Stimulated activated CD8-positive, alpha-beta memory T cell treated with anti-CD3 and anti-CD28 coated beads, Interleukin-7, amount 100 ng/mL, for 24 hours (primary cell): ENCODE measurements at places on chromosomes 3 and 15.

GRCh38 chr3:66237552-66237951 is 16.8 kb downstream of the SLC25A26 start:
- DNase-seq, result no peak

- no peak for DNase-seq
These were observed 43.8 kb upstream of the B3GALNT1 start for GRCh38 chr3:161148832-161149475.

DNA sequence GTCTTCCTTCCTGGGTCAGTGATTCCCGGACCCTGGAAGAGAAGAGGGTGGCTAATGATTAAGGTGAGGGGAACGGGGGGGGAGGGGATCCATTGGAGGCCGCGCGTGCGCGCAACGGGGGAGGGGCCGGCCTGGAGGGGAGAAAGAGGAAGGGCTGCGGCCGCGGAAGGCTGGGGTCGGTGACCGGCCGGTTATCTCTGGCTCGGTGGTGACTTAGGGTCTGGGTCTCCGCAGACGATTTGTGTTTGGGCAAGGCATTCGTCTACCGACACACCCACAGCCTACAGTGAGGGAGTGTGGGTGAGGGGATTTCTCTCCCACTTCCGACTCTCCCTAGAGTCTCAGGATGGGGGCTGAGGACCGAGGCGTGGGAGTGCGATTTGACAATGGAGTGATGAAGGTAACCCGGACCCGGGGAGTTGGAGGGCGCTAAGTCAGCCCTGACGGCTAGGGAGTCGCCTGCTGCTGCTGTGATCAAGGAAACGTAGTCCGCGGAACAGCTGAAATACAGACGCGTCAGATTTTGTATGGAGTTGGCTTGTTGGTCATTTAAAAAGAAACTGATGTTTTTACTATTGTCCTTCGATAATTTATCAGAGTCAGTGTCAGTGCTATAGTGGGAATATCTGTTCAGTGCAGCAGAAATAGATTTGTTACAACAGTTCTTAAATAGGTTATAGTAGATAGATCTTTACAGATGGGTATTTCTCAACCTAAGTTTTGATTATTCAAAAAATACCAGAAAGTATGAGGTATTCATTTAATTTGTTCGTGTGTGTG is 733 bp downstream of the RNF111 start:
- peak; percentile 43 for DNase-seq

DNA sequence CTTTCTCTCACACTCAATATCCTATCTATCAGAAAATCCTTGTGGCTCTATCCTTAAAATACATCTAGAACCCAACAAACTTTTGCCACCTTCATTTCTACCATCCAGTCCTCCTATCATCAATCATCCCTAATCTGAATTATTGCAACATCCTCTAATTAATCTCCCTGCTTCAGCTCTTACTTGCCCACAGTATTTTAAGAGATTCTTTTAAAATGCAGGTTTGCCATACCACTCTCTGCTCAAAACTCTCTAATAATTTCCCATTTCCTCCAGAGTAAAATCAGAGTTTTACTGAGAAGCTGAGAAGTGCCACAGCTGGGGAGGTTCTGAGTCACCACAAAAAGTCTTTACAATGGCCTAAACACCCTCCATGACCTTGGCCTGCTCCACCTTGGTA is 234.3 kb upstream of the ZPLD1 start:
- no peak for DNase-seq

- DNase-seq, result no peak
These were observed 138.1 kb downstream of the TMCO5A start for GRCh38 chr15:38072348-38073177.

GRCh38 chr3:137217733-137218132 is 259.9 kb downstream of the IL20RB start:
- no peak for DNase-seq

DNA sequence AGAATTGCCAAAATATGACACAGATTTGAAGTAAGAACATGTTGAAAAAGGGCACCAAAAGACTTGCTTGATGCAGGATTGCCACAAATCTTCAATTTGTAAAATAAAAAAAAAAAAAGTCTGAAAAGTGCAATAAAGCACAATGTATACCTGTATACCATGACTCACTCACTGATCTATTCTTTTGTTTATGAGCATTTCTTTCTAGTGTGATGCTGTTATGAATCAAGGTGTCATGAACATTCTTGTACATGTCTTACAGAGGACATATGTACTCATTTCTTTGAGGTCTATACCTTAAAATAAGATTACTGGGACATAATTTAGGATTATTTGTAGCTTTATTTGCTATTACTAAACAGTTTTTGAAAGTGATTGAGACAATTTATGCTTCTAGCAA is 464.9 kb upstream of the RBMS3 start:
- DNase-seq, result no peak

GRCh38 chr15:45637552-45638033 is 2.8 kb downstream of the SQOR start:
- peak; percentile 13 for DNase-seq

DNA sequence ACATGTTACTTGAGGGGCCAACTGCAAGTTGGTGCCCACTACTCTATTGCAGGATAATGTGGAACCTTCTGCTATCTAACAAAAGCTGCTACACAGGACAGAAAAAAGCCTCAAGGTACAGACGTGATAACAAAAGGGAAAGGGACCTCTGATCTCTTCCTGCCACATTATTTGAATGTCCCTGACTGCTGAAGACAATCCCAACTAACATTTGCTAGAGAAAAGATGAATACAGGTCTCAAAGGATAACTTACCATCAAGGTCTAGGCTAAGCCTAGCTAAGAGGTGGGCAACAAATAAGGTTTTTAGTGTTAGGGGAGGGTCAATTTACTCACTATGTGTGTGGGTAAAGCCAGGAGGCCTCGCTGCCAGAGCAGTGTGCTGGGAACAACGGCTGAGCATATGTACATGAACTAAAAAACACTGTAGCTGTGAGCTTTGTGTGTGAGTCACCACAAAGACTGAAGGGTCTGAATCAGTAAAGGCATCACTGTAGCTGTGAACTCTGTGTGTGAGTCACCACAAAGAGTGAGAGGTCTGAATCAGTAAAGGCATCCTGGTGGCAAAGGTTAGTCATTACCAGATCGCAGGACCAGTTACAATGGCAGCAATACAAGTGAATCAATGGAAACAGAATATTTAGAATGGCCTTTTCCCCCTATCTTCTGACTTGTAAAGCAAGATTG is 111.7 kb downstream of the LMLN start:
- peak; percentile 7 for DNase-seq

- DNase-seq, result no peak
These were observed 25.3 kb downstream of the IL5RA start for GRCh38 chr3:3084890-3085289.

DNA sequence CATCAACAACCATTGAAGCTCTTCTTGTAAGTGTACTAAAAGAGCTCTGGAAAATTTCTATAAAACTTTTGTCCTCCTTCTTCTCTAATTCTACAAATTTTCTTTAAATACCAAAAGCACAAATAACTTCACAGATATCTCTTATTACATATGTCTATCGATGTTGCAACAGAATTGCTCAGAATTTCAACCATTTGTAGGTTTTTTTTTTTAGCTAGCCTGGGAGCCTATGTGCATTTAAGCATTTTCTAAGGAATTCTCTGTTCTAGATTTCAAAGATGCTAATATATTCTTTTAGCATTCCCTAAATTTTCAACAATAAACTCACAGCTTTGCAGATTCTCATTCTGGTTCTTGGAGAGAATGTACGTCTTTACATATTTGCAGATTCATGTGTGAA is 774.3 kb upstream of the NR2F2 start:
- no peak for DNase-seq

DNA sequence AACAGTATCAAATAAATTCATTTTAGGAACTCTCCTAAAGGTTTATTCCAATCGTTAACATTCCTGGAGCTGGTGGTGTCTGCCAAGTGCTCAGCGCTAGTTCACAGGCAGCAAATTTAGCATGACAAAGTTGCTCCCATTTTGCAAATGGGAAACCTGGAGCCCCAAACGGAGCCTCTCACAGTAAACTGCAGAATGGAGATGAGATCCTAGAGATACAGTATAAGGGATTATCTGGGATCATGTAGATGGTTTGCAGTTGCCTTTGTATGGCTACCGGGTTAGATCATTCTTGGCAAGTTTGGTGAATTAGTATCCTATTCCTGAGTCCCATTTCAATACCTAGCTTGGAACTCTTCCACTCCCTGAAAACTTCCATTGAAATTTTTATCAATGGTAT is 173.7 kb downstream of the CDIN1 start:
- DNase-seq, result no peak

- no peak for DNase-seq
These were observed 16.0 kb upstream of the CCNL1 start for GRCh38 chr3:157175691-157176507.

GRCh38 chr3:105915524-105915923 is 46.7 kb upstream of the CBLB start:
- DNase-seq, result no peak

GRCh38 chr3:23232016-23232415 is 28.9 kb downstream of the UBE2E2 start:
- DNase-seq, result no peak

DNA sequence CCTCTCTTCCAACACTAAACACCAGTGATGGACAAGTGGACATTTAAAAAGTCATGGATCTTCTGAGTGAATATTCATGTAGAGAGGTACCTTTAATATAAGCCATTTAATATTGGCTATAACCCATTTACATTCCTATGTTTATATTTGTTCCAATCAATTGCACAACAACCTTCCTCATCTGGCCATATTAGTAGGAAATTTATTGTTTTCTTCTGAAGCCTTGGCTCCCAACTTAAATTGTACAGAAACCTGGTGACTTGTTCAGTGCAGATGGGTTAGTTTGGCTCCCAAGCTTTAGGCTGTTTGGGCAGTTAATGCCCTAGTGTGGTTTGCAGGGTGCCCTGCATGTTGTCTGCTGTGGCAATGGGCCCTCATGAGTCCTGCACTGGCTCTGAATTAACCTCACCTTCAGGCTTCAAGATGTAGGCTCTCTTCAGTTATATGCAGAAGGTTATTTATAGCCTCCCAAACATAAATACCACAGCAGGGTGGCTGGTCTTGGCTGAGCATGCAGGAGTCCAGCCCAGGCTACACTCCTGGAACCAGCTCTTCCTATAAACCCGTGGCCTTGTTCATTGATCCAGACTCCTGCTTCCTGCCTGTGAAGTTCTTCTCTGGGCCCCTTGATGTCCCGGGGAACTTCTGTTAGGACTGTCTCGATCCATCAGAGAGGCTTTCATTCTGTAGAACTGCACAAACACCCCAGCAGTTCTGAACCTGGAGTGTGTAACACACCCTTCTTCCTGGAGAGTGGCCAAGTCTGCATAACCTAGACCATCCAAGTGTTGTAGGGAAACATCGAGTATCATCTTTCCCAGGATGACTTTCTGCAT is 57.0 kb downstream of the DUT start:
- DNase-seq, result no peak

DNA sequence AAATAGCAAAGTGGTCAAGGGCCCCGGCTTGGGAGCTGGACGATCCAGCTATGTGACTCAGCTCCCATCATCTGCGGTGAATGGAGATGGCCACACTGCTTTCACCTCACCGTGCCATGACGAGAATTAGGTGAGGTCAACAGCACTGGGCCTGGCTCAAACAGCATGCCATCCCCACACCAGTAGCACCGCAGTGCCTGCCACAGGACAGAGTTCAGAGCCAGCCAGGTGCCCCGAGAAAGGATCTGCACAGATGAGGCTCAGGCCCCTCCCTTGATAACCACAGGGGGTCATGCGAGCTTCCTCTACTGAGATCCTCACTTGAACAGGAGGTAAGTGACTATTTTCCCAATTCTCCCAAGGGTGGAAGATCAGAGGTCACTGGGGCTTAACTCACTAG is 29.4 kb downstream of the ZXDC start:
- DNase-seq, result no peak

- DNase-seq, result no peak
These were observed 319.2 kb upstream of the TRIM42 start for GRCh38 chr3:140358686-140359085.

DNA sequence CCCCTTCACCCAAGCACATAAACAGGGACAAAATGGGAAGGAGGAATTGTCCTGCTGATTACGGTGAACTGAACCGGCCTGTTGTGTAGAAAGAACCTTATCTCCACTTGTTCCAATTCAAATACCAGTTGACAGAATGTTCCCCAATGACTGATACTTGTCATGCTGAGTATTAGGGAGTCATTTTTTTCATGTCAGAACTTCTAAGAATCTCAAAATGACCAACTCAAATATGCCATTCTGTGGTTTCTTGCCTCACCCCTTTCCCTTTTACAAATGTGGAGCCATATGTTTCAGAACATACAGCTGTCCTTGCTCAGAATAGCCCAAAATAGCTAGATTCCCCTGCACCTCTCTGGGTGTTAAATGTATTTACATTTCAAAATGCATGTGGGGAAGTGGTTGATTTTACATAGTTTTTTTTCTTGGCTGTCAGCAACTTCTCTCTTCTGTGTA is 405.9 kb upstream of the TBL1XR1 start:
- DNase-seq, result no peak

DNA sequence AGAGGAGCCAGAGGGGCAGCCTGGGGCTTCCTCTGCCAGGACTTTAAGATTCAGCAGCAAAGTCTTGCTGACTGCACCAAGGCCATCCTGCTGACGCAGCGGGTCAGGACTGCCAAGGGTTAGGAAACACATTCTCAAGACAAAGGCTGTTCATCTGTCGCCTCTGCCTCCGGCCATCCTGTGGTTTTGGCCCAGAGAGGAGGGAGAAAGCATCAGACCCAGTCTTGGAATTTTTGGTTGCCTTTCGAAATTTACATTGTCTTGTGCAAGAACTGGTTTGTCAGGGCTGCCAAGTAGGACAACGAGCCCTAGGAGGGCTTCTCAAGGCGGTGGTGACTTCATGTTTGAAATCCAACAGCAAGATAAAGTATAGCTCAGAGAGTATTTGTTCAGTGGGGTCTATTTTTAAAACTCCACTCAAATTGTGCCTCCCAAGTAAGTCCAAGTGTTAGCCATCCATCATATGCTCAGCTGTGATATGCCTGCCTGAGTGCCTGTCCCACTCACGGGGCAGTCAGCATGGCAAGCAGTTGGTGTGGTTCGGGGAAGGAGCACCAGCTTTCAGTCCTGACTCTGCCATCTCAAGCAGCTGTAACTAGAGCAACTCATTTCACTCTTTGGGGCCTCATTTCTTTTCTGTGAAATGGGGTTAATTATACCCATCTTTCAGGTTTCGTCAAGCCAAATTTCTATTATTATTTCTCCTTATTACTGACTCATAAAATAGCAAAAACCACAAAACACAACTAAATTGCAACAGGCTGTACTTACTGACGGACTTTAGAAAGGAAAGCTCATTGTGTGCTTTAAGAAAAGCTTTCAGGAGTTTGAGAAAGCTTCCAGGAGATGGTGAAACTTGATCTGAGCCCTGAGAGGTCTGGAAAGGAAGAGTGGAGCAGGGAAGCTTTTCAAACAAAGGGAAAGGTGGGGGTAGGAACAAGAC is 42.4 kb upstream of the RHO start:
- DNase-seq, result no peak

GRCh38 chr3:13417166-13417947 is 2.8 kb downstream of the NUP210 start:
- no peak for DNase-seq

GRCh38 chr3:38317192-38317759 is 29.3 kb upstream of the XYLB start:
- DNase-seq, result no peak

- no peak for DNase-seq
These were observed 30.7 kb upstream of the CHD2 start for GRCh38 chr15:92869263-92869940.
